ENCODE measurements at places on chromosomes 6 and 20. TPM values are rescaled to one million over a fixed set of nuclear protein-coding genes. Genes with fewer than 3 reads are reported as not detected.
A peak's percentile ranks its signal among the peaks of the same experiment; 100 is the strongest.

RBCK1 gene
- total RNA-seq: 95.7 TPM

SLPI gene
- 1,714 TPM for total RNA-seq

SLC12A5 gene
- 1.2 TPM for total RNA-seq

EBF4 gene
- 15.3 TPM for total RNA-seq

WFDC12 gene
- total RNA-seq: 3.9 TPM

PRDM1 gene
- 13.9 TPM for total RNA-seq

ATAT1 gene
- total RNA-seq: 8.9 TPM

IL20RA gene
- total RNA-seq: 10.9 TPM

SLC22A7 gene
- not detected for total RNA-seq

SCAND1 gene
- total RNA-seq: 51.9 TPM

WFDC5 gene
- 1.6 TPM for total RNA-seq

- no peak overlapping the region for H3K27ac ChIP-seq
- peak; percentile 48 for DNase-seq
- H3K27me3 ChIP-seq: peaks cover 38% of the 10 kb centered on the region
- peaks cover 26% of the 10 kb centered on the region for H3K4me1 ChIP-seq
- H3K4me3 ChIP-seq: peak overlapping the region; percentile 59
Measured at GRCh38 chr6:127119102-127120022, 891 bp downstream of the RSPO3 start.

DNA sequence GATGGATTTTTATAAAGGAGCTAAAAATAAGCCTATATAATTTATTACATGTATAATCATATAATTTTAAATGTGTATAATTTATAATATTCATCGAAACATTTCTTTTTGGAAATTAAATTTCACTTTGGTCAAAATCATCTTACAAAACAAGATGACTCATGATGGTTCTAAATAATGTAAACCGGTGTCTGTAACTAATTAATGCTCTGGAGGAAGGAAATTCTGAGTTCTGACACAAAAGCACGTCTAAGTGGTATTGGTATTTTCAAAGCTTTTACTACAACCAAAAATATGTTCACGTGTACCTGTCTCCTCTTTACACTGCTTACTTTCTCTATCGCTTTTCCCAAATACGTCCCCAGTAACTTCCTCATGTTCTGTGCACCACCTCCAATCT lies 134.1 kb downstream of the MTHFD1L start:
- no peak overlapping the region for H3K4me3 ChIP-seq
- H3K27ac ChIP-seq: no peak overlapping the region
- peaks cover 11% of the 10 kb centered on the region for H3K4me1 ChIP-seq
- H3K27me3 ChIP-seq: no peaks in the 10 kb centered on the region

DNA sequence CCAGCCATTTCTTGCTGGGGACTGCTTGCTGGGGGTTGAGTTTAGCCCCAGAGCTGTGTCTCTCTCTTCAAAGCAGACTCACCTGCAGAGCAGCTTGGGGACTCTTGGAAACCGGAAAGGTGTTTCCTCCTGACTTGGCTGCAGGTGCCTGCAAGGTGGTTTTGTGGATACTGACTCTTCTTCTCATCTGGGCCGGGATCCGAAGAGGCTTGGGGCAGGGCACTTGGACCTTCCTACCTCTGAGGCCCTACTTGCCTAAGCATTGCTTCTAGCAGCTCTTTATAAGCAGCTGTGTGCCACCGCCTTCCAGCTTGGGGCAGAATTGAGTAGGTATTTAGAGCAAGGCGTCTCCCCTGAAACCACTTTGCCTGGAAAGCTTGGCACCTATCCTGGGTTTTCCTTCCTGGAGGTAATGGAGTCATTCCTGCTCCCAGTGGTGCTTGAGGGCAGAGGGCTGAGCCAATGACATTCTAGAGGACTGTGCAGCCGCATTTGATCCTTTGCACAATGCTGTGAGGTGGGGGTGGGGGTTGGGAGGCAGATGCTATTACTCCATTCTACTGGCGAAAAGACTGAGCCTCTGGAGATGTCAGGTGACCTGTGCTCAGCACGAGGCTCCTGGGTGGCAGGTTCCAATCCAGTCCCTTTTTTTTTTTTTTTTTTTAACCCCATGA lies 3.4 kb upstream of the CTSZ start:
- H3K4me1 ChIP-seq: peaks cover 45% of the 10 kb centered on the region
- H3K27ac ChIP-seq: peak overlapping the region; percentile 59

DNA sequence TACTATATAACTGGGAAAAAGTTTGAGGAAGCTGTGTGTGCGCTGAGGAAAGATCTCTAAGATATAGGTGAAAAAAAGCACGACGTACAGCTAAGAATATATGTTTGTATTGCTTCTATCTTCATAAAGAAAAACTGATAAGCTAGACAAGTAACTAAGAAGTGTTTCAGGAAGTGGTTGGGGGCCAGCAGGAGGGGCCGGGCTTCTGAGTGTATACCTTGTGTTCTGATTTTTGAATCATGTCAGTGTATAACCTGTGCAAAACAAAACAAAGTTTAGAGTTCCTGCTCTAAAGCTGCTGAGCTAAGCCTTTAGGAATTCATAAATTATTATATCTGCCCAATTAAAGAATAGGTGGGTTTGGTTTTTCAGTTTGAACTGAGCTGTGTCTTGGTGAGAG lies 7.9 kb upstream of the OSER1 start:
- no peak for DNase-seq
- no peak overlapping the region for H3K27ac ChIP-seq
- H3K27me3 ChIP-seq: no peaks in the 10 kb centered on the region
- peaks cover 12% of the 10 kb centered on the region for H3K4me1 ChIP-seq
- H3K4me3 ChIP-seq: no peak overlapping the region

GRCh38 chr20:62952968-62953838 lies 694 bp downstream of the SLC17A9 start:
- peak overlapping the region; percentile 53 for H3K4me3 ChIP-seq
- peaks cover 21% of the 10 kb centered on the region for H3K36me3 ChIP-seq
- H3K27me3 ChIP-seq: no peaks in the 10 kb centered on the region
- peak overlapping the region; percentile 89 for H3K27ac ChIP-seq
- DNase-seq: peak; percentile 45
- H3K4me1 ChIP-seq: peaks cover 30% of the 10 kb centered on the region

- H3K27me3 ChIP-seq: no peaks in the 10 kb centered on the region
- no peak for DNase-seq
- no peak overlapping the region for H3K27ac ChIP-seq
Measured at GRCh38 chr6:165486183-165487137, 176.6 kb downstream of the PDE10A start.

DNA sequence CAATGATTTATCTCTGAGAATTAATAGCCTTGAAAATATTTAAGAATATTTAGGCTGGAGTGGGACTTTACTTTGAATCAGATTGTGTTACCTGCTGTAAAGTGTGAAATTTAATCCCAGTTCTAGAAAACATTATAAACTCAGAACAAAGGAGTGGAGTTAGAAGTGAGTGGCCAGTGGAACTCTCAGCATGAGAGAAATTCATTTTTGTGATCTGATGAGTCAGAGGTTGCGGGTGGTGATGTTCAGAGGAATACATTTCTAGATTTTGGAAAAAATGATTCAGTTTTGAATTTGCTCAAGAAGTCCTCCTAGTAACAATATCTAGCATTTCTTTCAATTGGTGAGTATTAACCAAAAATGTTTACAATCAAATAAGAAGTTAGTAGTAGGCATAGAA lies 167.5 kb downstream of the ZFAND3 start:
- no peaks in the 10 kb centered on the region for H3K27me3 ChIP-seq
- H3K36me3 ChIP-seq: no peaks in the 10 kb centered on the region
- DNase-seq: no peak
- no peak overlapping the region for H3K27ac ChIP-seq

GRCh38 chr20:16982091-16982726 lies 234.1 kb downstream of the OTOR start:
- DNase-seq: no peak
- no peak overlapping the region for H3K27ac ChIP-seq
- H3K4me1 ChIP-seq: no peaks in the 10 kb centered on the region

GRCh38 chr6:11208854-11209253 lies 23.6 kb downstream of the NEDD9 start:
- no peaks in the 10 kb centered on the region for H3K27me3 ChIP-seq
- H3K36me3 ChIP-seq: peaks cover 91% of the 10 kb centered on the region
- no peak overlapping the region for H3K4me3 ChIP-seq
- no peak for DNase-seq
- H3K4me1 ChIP-seq: peaks cover 89% of the 10 kb centered on the region

- H3K27ac ChIP-seq: no peak overlapping the region
- no peak overlapping the region for H3K4me3 ChIP-seq
- no peak for DNase-seq
- no peaks in the 10 kb centered on the region for H3K27me3 ChIP-seq
- H3K4me1 ChIP-seq: no peaks in the 10 kb centered on the region
Measured at GRCh38 chr6:4446982-4447381, 311.6 kb upstream of the ECI2 start.

GRCh38 chr6:52640170-52640569 lies 30.7 kb upstream of the TMEM14A start:
- no peaks in the 10 kb centered on the region for H3K27me3 ChIP-seq
- H3K4me3 ChIP-seq: no peak overlapping the region
- H3K4me1 ChIP-seq: peaks cover 23% of the 10 kb centered on the region

DNA sequence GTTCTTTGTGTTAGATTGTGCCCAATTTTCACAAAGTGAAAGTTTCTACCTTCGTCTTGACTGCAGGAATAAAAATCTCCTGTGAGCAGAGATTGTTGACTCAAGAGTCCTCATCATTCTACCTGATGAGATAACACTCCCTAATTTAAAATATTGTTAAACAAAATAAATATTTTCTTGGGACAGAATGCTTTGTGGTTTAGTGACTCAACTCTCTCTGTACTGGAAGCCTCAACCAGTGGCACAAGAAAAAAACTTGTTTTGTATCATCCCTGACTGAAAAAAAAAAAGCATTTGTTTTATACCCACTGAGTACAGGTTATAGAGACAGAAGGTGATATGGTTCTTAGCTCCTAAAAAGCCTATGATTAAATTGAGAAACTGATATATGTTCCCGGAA lies 78.9 kb downstream of the CRYBG1 start:
- no peaks in the 10 kb centered on the region for H3K4me1 ChIP-seq
- H3K27me3 ChIP-seq: no peaks in the 10 kb centered on the region
- no peak for DNase-seq

DNA sequence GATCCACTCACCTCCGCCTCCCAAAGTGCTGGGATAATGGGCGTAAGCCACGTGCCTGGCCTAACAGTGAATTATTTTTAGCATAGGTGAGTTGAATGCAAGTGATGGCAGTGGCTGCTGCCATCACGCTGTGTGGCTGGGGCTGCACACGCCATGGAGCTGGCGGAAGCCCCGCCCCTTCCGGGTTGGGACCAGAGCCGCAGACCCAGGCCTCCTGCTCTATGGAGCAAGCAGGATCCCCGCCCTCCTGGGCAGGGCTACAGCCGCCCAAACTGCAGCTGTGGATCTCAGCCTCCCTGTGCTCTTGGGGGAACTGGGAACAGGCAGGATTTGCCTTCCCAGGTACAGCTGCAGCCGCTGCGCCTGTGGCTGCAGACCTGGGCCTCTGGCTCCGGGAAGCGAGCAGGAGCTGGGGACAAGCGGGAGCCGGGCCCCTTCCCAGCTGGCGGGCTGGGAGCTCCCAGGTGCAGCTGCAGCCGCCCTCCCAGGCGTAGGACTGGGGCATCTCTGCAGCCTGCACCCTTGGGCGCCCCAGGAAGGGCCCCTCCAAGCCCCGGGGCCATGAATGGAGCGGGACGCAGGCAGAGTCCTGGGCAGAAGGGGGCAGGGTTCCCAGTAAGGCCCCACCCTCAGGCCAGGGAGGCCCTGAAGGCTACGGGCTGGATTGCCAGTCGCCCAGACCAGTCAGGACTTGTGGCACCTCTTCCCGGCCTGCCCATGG lies 30.9 kb upstream of the SLA2 start:
- no peak overlapping the region for H3K27ac ChIP-seq
- H3K27me3 ChIP-seq: no peaks in the 10 kb centered on the region
- no peak for DNase-seq
- no peaks in the 10 kb centered on the region for H3K4me1 ChIP-seq

GRCh38 chr6:164561656-164562055 lies 747.7 kb downstream of the C6orf118 start:
- no peaks in the 10 kb centered on the region for H3K27me3 ChIP-seq
- no peaks in the 10 kb centered on the region for H3K4me1 ChIP-seq
- no peak overlapping the region for H3K27ac ChIP-seq
- H3K36me3 ChIP-seq: no peaks in the 10 kb centered on the region
- no peak overlapping the region for H3K4me3 ChIP-seq

- peak overlapping the region; percentile 94 for H3K4me3 ChIP-seq
- H3K36me3 ChIP-seq: no peaks in the 10 kb centered on the region
- peak overlapping the region; percentile 89 for H3K27ac ChIP-seq
Measured at GRCh38 chr6:15249371-15250019, 3.6 kb downstream of the JARID2 start.

DNA sequence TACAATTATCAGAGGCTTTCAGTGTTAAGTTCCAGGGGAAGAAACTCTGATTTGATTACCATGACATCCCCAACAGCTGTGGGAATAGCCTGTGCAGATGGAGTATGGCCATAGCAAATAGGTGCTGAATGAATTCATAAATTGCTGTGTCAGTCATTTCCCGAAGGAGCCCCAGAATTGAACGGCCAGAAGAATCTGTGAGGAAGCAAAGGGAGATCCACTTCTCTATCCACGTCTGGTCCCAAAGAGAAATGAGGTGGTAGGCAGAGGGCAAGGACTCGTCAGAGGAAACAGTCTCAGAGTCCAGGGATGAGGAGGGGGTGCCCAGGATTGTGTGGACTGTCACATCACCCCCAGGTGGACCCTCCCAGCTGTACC lies 3.1 kb upstream of the TAF8 start:
- no peaks in the 10 kb centered on the region for H3K27me3 ChIP-seq
- DNase-seq: no peak
- peaks cover 20% of the 10 kb centered on the region for H3K36me3 ChIP-seq
- H3K4me3 ChIP-seq: peak overlapping the region; percentile 92
- peaks cover 83% of the 10 kb centered on the region for H3K4me1 ChIP-seq

GRCh38 chr6:132764370-132764769 lies 6.7 kb upstream of the VNN2 start:
- peaks cover 19% of the 10 kb centered on the region for H3K4me1 ChIP-seq
- H3K27ac ChIP-seq: no peak overlapping the region
- no peaks in the 10 kb centered on the region for H3K27me3 ChIP-seq
- H3K36me3 ChIP-seq: no peaks in the 10 kb centered on the region
- no peak for DNase-seq
- H3K4me3 ChIP-seq: no peak overlapping the region

- peaks cover 8% of the 10 kb centered on the region for H3K36me3 ChIP-seq
- no peak for DNase-seq
- no peaks in the 10 kb centered on the region for H3K4me1 ChIP-seq
- no peak overlapping the region for H3K27ac ChIP-seq
- H3K27me3 ChIP-seq: no peaks in the 10 kb centered on the region
Measured at GRCh38 chr6:20600831-20601230, 66.6 kb downstream of the CDKAL1 start.
